ENCODE measurements at places on chromosomes 4 and X. TPM values are rescaled to one million over a fixed set of nuclear protein-coding genes. Genes with fewer than 3 reads are reported as not detected.

- H3K4me3 ChIP-seq, result no peak overlapping the region
- no peak for DNase-seq
- peaks cover 5% of the 10 kb centered on the region for H3K4me1 ChIP-seq
- H3K36me3 ChIP-seq, result no peaks in the 10 kb centered on the region
These were observed 10.5 kb upstream of the MAMLD1 start for GRCh38 chrX:150352581-150352980.

- no peaks in the 10 kb centered on the region for H3K36me3 ChIP-seq
- no peak overlapping the region for H3K27ac ChIP-seq
- H3K4me3 ChIP-seq, result no peak overlapping the region
- DNase-seq, result no peak
- H3K27me3 ChIP-seq, result no peaks in the 10 kb centered on the region
These were observed 996.8 kb downstream of the PCDH19 start for GRCh38 chrX:99413317-99413716.

CXCL1 gene
- not detected for total RNA-seq

- peaks cover 1% of the 10 kb centered on the region for H3K4me1 ChIP-seq
- no peaks in the 10 kb centered on the region for H3K36me3 ChIP-seq
- no peak for DNase-seq
- no peak overlapping the region for H3K4me3 ChIP-seq
- no peaks in the 10 kb centered on the region for H3K27me3 ChIP-seq
These were observed 31.6 kb upstream of the NAP1L5 start for GRCh38 chr4:88729146-88729760.

DNA sequence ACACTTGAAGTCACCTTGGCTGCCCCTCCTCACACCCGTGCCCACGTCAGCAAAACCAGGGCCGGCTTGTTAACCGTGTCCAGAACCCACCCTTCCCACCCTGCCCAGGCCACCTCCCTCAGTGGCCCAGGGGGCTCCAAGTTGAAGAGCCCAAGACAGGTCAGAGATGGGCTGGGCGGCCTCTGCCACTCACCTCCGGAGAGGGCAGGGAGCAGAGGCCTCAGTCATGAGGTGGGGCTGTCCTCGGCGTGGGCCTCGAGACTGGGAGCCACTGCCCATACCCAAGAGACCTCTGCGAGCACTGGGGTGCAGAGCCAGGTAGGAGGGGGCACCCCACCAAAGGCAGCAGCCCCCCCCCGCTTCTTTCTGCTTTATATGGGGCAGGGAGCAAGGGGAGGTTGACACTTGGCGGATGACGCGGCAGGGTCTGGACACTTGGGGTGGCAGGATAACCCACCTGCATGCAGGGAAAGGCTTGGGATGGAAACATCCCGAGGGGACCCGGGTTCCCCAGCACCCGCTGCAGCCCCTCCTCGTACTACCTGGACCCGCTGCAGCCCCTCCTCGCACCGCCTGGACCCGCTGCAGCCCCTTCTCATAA lies 38.0 kb upstream of the SPON2 start:
- no peak overlapping the region for H3K4me3 ChIP-seq
- H3K36me3 ChIP-seq, result no peaks in the 10 kb centered on the region
- H3K27ac ChIP-seq, result no peak overlapping the region
